ENCODE measurements at places on chromosomes 1 and 21. TPM values are rescaled to one million over a fixed set of nuclear protein-coding genes. Genes with fewer than 3 reads are reported as not detected.

The HSD3B2 gene
- total RNA-seq: not detected

The CCDC185 gene
- not detected for total RNA-seq

The SPATA45 gene
- 0.56 TPM for total RNA-seq

The SLC45A1 gene
- total RNA-seq: 1.7 TPM

The TMEM52 gene
- 0.76 TPM for total RNA-seq

The TAS1R3 gene
- 0.16 TPM for total RNA-seq

The SPRR2A gene
- total RNA-seq: not detected

The KRTAP19-3 gene
- not detected for total RNA-seq

The GREM2 gene
- total RNA-seq: 0.25 TPM

The FAM177B gene
- not detected for total RNA-seq

The ANKRD45 gene
- total RNA-seq: not detected

The SETSIP gene
- not detected for total RNA-seq

The HCRTR1 gene
- 0.42 TPM for total RNA-seq

The CAMK1G gene
- 0.71 TPM for total RNA-seq

The RXRG gene
- total RNA-seq: 9.0 TPM

The CRNN gene
- total RNA-seq: not detected

The VANGL1 gene
- total RNA-seq: 6.7 TPM

The TMEM81 gene
- 1.6 TPM for total RNA-seq

The PLA2G2F gene
- total RNA-seq: not detected

The TMOD4 gene
- total RNA-seq: not detected

The AVPR1B gene
- total RNA-seq: not detected

The SYDE2 gene
- 23.2 TPM for total RNA-seq

The DIO1 gene
- total RNA-seq: not detected

The SPATC1L gene
- total RNA-seq: 5.2 TPM

The TACSTD2 gene
- not detected for total RNA-seq

The MROH9 gene
- total RNA-seq: not detected

The HOOK1 gene
- total RNA-seq: 3.9 TPM

The KIF26B gene
- total RNA-seq: 4.0 TPM

The KIRREL1 gene
- total RNA-seq: 14.7 TPM

The PDC gene
- not detected for total RNA-seq

The SYPL2 gene
- 26.8 TPM for total RNA-seq

The GPR89A gene
- total RNA-seq: 13.5 TPM

The BTBD19 gene
- 2.5 TPM for total RNA-seq
